ENCODE measurements at places on chromosomes 16 and 17.
A peak's percentile ranks its signal among the peaks of the same experiment; 100 is the strongest.

DNA sequence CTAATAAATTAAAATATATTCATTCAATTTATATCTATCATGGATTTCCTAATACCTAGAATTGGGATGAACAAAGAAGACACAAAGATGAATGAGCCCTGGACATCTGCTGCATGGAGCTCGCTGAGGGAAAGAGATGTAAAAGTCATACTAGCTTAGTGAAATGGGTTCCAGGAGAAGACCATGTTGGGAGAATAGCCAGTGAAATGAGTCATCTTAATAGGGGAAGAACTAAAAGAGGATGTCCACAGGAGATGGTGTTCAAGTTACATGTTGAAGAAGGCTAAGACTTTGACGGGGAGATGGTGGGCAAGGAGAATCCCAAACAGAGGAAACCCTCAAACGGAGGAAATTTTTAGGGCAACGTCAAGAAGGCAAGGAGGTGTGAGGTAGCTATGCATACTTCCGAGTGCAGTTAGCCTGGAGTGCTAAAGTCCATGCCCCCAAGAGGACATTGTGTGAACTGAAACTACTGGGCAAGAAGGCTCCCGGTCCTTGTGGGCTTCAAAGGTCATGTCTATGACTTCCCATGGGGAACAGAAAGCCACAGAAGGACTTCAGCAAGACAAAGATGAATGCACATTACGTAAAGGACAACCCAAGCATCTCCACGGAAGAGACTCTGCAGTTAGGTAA is 220.5 kb upstream of the CDH11 start:
- DNase-seq = no peak

DNA sequence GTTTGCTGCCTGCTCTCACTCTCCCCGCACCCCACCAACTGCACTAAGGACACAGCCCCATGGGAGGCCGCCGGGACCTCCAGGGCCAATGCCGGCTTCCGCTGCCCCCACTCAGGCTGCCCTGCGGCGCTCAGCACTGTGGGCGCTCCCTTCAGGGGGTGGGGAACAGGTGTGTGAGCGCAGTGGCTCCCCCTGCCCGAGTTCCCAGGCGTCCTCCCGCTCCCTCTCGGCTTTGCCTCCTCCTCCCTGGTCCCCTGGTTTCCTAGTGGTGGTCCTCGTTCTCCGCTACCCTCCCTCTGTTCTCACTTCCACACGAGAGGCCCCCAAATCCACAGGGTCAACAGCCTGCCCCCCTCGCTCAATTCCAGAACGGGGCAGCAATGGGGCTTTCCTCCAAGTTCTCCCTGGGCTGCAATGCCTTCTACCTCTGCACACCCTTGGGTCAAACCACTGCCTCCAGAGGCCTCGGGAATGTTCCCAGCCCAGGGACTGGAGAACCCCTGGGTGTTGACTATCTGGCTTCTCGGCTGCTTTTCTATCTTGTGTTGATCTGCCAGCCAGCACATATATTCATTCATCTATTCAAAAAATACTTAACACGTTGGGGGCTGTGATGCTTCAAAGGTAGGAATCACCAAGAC is 9.9 kb downstream of the FOXJ1 start:
- DNase-seq = no peak

GRCh38 chr16:57757326-57757786 is 21.8 kb downstream of the KATNB1 start:
- DNase-seq = peak; percentile 89

GRCh38 chr16:11298143-11298900 is 17.2 kb upstream of the PRM1 start:
- DNase-seq = no peak

All from activated T-cell treated with anti-CD3 and anti-CD28 coated beads for 1 hour (primary cell).